ENCODE measurements at places on chromosomes 13 and 19. TPM values are rescaled to one million over a fixed set of nuclear protein-coding genes. Genes with fewer than 3 reads are reported as not detected.

The FUT3 gene
- 0.30 TPM for total RNA-seq

The TMEM238 gene
- 0.30 TPM for total RNA-seq

The GRK1 gene
- total RNA-seq: not detected

The ZNF66 gene
- 7.4 TPM for total RNA-seq

All from skin of body (tissue), 3 donors.